ENCODE measurements at places on chromosomes 13 and 19.
A peak's percentile ranks its signal among the peaks of the same experiment; 100 is the strongest.

GRCh38 chr19:47735131-47735530 is 10.2 kb upstream of the NOP53 start:
- no peak for DNase-seq

DNA sequence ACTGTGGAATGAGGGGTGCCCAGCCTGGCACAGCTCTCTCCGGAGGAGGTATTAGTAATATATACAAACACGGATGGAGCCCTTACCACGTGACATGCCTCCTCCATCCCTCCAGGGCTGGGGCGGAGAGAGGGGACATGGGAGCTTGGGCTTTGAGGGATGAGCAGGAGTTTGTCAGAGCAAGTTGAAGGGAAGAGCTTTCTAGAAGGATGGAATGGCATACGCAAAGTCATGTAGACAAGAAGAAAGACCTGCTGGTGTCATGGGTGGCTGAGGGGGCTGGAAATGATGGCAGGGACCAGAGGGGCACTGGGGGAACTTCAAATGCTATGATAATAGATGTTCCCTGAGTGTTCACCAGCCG is 2.6 kb downstream of the MPND start:
- DNase-seq, result no peak

DNA sequence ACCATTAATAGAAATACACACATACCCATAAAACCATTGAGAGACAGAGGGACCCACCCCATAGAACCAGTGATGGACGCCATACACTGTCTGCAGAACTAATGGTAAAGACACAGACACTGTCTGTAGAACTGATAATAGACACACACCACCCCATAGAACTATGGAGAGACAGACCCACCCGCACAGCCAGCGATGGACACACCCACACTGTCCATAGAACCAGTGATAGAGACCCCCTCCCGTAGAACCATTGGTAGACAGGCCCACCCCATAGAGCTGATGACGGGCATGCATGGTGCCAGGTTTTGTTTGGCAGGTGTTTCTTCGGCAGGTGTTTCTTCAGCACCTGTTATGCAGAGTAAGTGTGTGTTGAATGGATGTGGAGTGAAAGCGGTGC is 88.3 kb upstream of the TEX29 start:
- DNase-seq, result no peak

GRCh38 chr19:3250675-3251074 is 26.2 kb downstream of the CELF5 start:
- no peak for DNase-seq

DNA sequence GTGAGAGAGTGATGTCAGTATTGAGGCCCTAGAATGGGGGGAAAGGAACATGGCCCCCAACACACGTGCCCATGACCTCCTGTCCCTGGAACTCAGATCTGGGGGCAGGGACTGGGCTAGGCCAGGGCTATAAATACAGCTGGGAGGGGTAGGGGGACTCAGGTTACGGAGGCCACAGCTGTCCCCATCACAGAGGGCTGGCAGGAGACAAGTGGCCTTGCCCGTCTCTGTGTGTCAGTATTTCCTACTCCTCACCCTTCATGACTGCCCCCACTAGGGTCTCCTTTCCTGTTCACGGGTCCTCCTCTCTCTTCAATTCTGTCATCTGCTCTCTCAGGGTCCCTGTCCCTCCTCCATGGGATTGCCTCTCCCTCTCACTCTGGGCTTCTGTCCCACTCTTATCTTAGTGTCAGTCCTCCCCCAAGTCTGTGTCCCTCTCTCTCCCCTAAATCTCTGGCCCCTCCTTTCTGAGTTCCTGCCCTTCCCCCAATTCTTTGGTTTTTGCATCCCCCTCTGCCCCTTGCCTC is 687 bp upstream of the HRC start:
- DNase-seq, result no peak

DNA sequence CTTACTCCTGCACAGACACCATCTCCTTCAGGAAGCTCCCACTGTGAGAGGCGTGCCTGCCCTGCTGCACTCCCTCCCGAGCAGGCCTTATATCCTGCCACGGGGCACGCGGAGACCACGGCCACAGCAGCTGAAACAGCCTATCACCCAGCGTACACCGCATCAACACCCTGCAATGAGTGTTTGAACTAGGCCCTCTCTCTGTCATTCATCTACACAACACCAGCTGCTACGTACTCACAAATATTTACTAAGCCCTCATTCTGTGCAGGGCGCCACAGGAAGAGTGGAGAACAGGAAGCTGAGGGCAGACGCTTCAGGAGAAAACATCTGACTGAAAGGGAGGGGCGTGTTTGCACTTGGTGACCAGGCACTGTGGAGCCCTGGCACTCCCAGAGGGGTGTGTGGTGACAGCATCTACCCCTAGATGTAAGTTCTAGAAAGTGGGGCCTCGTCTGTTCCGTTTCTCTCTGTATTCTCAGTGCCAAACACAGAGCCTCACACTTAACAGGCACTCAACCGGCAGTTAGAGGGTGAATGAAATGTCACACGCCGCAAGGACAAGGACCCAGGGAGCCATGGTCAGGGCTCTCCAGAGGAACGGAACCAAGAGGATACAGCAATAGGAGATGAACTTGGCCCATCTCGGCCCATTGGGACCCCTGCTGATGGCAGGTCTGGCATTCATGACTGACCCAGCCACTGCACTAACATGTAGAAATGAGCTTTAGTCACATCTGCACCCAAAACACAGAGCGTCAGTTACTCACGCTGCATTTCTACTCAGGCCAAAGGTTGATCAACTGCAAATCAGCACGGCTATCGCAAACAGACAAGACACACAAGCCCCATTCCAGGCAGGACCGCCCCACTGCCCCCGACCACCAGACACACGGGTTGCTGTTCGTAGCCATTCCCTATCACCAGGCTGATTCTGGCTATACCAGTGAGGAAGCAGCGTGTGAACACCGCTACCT is 15.7 kb downstream of the RANBP3 start:
- peak; percentile 53 for DNase-seq

GRCh38 chr13:107202371-107203023 is 634.6 kb upstream of the ARGLU1 start:
- peak; percentile 30 for DNase-seq

GRCh38 chr13:76750126-76750525 is 136.1 kb downstream of the KCTD12 start:
- no peak for DNase-seq

GRCh38 chr13:24252136-24252535 is 57.2 kb upstream of the C1QTNF9 start:
- no peak for DNase-seq

DNA sequence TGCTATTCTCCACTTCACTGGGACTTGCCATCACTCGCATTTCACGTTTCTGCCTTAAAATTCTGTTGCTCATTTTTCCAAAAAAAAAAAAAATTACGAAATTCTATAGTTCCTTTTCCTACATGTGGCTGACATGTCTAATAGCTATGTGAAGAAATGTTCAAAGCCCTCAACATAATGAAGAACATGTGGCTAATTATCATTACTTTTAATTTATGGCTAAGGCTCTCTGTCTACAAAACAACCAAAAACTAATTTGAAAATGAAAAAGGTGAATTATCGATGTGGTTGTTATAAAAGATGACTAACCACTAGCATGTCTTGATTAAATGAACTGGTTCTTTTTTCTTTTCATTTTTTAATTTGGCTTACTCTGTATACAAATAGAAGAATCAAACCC is 940.0 kb downstream of the EFNB2 start:
- no peak for DNase-seq

DNA sequence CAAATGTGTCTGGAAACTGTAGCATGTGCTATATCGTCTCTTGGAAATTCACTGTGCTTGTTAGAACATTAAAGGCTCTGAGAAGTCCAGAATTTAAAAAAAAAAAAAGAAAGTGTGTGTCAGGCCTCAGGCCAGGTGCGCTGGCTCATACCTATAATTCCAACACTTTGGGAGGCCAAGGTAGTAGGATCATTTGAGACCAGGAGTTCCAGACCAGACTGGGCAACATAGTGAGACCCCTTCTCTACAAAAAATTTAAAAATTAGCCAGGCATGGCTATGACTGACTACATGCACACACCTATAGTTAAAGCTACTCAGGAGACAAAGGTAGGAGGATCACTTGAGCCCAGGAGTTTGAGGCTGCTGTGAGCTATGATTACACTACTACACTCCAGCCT is 4.9 kb downstream of the HNRNPUL1 start:
- no peak for DNase-seq

DNA sequence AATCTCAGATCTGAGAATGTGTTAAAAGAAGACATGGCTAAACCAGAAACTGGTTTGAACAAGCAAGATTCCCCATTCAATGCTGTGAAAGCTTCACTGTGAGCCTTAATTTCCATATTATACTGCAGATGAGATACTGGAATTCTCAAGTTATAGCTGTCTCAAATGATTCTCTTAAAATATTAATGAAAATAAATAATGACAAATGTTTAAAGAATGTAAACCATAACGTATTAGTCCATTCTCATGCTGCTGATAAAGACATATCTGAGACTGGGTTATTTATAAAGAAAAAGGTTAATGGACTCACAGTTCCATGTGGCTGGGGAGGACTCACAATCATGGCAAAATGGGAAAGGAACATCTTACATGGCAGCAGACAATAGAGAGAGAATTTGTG is 667.8 kb downstream of the SLITRK1 start:
- no peak for DNase-seq

DNA sequence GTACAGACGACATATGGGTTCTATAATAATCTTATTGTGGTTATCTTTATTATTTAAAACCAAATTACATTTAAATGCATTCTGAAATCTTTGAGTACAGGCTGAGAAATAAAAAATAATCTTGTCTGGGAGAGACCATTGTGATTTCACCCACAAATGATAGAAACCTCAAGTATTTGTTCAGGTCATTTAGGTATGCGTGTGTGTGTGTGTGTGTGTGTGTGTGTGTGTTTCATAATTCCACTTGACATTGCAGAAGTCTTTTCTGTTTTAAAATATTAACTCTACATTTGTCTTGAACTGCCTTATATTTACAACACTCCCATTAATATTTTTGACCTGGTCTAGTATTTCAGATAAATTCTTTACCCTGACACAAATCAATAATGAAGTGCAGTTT is 126.9 kb downstream of the SPRY2 start:
- DNase-seq, result no peak

GRCh38 chr19:45901912-45902650 is at the start of gene MYPOP:
Gene MYPOP, minus strand, starts transcription at chr19:45902613. Its CDS starts 840 bp downstream, at chr19:45901773.
- DNase-seq, result no peak

DNA sequence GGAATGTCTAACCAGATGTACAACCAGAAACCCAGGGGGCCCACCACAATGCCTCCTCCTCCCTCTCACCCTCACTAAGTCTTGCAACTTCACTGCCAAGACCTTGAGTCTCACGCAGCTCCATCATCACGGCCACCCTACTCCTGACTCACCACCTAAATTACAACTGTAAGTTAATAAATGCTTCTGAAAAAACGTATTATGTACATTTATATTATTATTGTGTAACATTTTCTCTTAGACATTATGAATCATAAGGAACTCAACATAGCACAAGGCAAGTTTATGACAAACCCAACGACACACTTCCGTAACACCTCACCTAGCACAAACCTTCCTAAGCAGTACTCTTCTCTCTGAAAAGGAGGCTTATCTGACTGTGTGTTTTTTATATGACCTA is 20.7 kb downstream of the MIPEP start:
- DNase-seq, result peak; percentile 50

- DNase-seq, result no peak
These were observed 5.2 kb upstream of the CDC16 start for GRCh38 chr13:114229506-114229905.

- DNase-seq, result peak; percentile 44
These were observed 467 bp downstream of the LAMP1 start for GRCh38 chr13:113297370-113298042.

DNA sequence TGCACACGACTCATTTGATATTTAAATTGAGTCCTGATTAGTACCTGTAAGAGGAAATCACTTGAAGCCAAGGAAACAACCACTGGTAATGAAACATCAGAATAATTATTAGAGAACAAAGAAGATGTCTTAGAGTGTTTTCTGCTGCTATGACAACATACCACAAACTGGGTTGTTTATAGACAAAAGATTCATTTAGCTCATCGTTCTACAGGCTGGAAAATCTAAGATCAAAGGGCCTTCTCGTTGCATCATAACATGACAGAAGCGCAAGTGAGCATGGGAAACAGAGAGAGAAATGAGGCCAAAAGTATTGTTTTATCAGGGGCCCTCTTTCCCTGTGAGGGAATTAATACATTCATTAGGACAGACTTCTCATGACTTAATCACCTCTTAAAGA is 1024.0 kb upstream of the PCDH9 start:
- DNase-seq, result no peak

- no peak for DNase-seq
These were observed 42.6 kb downstream of the KLF2 start for GRCh38 chr19:16367261-16367683.

GRCh38 chr13:110929104-110929777 is 14.4 kb upstream of the ANKRD10 start:
- no peak for DNase-seq

DNA sequence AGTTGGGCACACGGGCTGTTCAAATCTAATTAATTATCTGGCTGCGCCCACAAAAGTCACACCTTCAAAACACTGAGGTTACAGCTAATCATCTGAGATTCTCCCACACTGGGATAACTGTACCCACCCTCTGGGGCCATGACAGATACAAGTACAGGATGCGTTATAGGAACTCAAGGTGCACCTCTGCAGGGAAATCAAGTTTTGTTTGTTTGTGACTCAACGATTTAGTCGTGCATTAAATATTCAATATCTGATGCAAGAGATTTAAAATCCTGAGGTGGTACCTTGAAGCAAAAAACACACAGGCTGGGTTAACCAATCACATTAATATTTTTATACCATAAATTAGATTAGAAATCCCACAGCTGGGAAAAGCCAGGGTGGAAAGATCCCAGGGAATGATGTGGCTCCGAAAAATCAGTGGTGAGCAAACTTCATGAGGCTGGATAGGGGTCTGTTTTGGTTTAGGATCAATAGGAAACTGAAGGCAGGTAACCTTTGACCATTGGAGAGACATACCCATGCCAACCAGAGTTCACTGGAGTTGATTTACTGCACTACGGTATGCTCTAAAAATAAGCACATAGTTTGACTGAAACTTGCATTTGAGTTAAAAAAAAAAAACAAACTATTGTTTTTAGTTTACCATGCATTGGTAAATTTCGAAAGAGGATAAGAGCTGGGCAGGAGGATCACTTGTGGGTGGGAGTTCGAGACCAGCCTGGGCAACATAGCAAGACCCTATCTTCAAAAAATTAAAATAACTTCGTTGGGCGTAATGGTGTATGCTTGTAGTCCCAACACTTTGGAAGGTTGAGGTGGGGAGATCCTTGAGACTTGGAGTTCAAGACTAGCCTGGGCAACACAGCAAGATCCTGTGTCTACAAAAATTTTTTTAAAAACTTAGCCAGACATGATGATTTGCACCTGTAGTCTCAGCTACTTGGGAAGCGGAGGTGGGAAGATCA is 23.9 kb upstream of the CEBPG start:
- DNase-seq, result no peak

GRCh38 chr19:30780456-30780855 is 408.3 kb downstream of the ZNF536 start:
- no peak for DNase-seq

GRCh38 chr13:44410328-44410859 is 36.8 kb downstream of the SERP2 start:
- DNase-seq, result no peak

GRCh38 chr13:97339988-97340749 is 93.8 kb upstream of the RAP2A start:
- no peak for DNase-seq

GRCh38 chr19:12295191-12295590 is 508 bp upstream of the ZNF44 start:
- no peak for DNase-seq

- no peak for DNase-seq
These were observed 429.6 kb downstream of the KLF12 start for GRCh38 chr13:73704587-73704986.

- no peak for DNase-seq
These were observed 10.7 kb upstream of the ZNF175 start for GRCh38 chr19:51560339-51560738.

Measured in kidney tubule cell (primary cell).